ENCODE measurements at places on chromosomes 12 and 14.

GRCh38 chr12:6424866-6425265 is 19.9 kb upstream of the CD27 start:
- no peak for DNase-seq

- no peak for DNase-seq
Observed at GRCh38 chr12:101929365-101930041, 52.1 kb downstream of the DRAM1 start.

- DNase-seq, result no peak
Observed at GRCh38 chr14:85175556-85175955, 354.4 kb upstream of the FLRT2 start.

GRCh38 chr14:65073605-65074201 is 28.6 kb downstream of the MAX start:
- DNase-seq, result no peak

DNA sequence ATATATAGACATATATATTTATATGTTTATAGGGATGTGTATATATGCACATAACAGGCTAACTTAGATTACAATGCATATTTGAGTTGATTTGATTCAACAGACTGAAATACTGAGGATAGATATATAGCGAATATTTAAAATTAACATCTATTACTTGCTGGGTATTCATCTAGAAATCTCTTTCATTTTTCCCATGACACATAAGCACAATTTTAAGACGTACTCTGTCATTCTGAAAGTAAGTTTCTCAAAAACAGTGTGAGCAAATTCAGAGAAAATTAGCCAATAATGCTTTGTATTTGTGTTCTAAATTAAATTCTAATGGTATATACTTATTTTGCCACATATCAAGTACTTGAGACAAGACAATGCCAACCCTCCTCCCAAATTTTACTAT is 907.5 kb upstream of the MDGA2 start:
- DNase-seq, result no peak

GRCh38 chr12:15265875-15266274 is 44.7 kb upstream of the RERG start:
- DNase-seq, result no peak

Data from CD4-positive, alpha-beta T cell treated with Interleukin-15 for 1 hour (primary cell).